Activated gamma-delta T cell treated with Interleukin-2 at 50 U/mL for 16 hours (primary cell): ENCODE measurements at places on chromosomes 5 and 9.

DNA sequence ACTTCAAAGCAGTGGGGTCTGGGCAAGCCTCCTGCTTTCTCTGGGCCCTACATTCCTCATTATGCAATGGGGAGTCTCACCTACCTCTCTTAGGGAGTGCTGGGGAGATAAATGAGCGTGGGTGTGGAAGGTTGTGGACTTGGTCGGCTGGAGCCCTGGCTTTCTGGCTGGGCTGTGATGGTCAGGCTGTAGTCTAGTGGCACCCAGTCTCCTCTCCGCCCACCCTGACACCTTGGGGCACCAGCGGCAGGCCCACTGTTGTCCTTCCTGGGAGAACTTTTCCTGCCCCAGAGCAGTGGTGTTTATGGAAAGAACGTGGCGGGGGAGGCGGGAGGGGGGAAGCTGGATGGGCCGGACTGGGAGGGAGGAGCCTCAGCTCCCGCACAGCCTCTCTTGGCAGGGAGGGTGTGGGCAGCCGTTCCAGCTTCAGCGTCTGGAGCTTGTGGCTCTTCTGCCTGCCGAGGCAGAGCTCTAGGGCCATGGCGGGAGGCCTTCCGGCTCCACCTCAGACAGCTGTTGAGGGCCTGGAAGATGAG, 4.1 kb downstream of the PTGS1 start:
- no peak for DNase-seq

DNA sequence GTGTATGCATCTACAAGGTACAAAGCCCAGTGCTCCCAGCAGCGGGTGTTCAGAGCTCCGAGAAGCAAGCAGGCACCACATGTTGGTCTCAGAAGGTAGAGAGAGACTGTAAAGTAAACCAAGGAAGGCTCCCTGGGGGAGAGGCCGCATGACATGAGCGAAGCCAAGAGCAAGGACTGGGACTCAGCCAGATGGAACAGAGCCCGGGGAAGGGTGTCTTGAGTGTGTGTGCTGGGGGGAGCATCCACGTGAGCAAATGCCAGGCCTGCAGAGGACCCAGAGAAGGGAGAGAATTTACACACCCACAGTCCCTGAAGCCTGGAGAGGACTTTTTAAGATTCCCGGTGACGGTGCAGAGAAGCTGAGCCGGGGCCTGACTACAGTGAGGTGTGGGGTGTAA, 15.2 kb upstream of the KCNIP1 start:
- DNase-seq = no peak

DNA sequence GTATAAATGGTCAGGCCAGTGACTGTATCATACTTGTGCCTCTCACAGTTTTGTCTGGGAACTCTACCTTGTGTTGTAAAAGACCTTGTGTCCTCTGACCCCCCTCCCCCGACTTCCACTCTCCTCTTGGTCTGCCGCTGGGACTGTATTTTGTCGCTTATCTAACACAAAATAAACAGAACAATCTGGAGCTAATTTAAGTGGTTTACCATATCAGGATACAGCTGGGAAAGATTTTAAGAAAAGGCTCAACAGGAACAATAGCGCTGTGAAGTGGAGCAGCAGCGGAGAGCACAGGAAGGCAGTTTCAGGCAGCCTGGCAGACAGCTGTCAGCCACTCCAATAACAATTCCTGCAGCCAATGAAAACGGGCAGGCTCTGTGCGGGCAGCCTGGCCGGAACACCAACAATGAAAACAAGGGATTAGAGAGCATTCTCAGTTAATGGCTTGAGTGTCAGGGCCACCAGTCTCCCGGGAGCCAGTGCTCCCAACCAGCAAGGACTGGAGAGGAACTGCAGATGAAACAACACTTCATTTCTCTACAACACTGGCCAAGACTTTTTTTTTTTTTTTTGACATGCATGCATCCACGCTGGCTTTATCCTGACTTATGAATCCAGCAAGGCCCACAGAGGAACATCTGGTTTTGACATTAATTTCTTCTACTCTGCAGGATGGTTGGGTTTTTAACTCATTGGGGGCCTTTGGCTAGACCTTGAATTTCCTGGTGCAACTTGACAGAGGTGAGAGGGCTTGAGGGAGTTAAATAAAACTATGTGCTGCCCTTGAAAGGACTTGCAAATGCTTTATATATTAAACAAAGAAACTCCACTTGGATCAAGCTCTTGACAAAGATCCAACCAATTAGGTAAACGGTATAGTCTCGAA, 76.7 kb downstream of the ARSB start:
- no peak for DNase-seq

DNA sequence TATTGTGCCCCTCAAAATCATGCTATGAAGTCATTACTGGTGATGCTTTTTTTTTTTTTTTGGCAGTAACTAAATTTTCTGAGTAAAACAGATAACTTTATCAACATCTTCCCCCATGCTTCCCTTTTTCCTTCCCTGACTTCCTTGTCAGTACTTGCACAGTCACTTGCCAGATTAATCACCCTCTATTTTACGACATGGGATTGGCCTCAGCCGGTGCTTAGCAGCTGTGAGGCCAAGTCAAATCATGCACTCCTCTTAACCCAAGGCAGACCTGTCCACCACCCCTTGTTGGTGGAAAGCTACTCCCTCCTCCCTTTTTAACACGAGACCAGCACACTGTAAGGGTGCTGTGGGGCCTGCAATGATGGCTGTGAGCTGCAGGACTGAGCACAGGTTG, 118.0 kb upstream of the OTULINL start:
- DNase-seq = no peak

- no peak for DNase-seq
These were observed 10.0 kb upstream of the GRIN1 start for GRCh38 chr9:137128862-137129455.

- DNase-seq = peak; percentile 45
These were observed 83.5 kb downstream of the PDE4D start for GRCh38 chr5:59810041-59810440.

DNA sequence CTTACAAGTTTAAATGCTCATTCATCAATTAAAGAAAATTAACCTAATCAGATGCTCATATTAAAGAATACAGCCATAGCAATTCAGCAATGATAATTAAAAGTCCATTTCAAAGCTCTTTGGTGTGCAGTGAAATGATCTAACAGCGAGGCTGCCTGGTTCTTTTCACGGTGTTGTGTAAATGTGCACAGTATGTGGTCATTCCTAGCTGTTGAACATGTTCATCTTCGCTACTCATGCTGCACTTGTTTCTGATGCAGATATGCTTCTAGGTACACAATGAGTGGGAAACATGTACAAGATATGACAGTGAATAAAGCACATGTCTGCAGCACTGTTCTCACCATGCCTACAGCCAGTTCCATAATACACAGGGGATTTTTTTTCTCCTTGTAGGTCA, 163.5 kb downstream of the NR2F1-AS1 start:
- DNase-seq = no peak

GRCh38 chr9:81827616-81828296, 100.5 kb upstream of the SPATA31D4 start:
- no peak for DNase-seq

DNA sequence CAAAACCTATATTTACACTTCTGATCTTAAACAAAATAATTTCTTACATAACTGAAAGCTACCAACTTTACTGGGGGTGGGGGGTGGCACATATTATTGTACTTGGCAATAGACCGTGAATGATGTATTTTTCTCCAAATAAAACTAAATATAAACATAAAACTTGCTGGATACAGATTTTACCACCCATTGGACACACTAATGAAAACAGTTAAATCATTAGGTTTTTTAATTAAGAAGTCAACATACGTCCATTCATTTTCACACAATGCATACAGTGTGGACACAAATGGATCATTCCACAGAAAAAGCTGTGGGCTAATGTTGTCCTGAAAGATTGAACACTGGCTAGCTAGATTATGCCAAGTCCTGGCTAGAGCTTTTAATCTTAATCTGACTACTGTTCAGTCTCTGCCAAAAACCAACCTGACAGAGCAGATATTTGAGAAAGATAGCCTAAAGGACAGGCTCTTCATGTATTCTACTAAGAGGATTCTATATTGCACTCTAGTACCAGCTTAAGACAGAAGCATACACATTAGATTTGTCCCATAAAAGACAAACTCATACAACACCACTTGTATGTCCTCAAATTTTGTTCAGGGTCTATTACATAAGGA, 118.1 kb downstream of the SIL1 start:
- no peak for DNase-seq

DNA sequence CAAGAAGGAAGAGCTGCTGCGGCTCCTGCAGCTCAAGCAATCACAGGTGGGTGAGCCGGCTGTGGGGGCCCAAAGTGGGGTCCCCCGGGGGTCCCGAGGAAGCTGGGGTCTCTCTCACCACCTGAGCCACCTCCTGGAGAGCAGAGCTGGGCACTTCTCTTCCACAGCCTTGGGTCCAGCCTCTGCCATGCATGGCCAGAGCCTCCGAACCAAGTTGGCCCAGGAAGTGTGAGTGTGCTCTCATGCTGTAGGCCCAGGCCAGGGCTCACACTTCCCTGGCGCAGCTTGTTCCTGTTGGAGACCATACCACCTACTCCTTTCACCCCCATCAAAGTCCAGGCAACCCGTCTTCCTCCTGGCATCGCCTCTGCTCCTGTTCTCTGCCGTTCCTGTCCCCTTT, 19.7 kb downstream of the HMCN2 start:
- no peak for DNase-seq

- no peak for DNase-seq
These were observed 1.9 kb downstream of the SPTAN1 start for GRCh38 chr9:128554155-128554862.

DNA sequence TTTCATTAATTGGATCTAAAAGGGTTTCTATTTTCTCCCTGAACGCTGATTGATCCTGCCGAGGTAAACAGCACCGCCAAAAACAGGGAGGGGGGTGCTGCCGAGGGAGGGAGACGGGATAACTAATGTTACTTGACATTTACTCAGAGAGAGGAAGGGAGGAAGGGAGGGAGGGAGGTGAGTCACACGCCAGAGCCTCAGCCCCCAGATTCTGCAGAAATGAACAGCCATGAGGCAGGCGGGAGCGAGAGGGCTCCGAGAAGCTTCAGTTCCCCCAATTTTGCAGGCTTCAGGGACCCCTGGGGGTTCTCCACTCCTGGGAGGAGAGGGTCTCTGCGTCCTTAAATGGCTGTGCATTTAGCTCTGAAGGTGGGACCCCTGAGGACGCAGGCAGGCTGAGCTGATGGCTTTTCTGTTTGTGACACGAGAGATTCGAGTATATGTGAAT, 59.1 kb upstream of the IER5L start:
- DNase-seq = peak; percentile 54

GRCh38 chr5:110088676-110089436, 399.1 kb downstream of the MAN2A1 start:
- DNase-seq = no peak
